Neural progenitor cell (in vitro differentiated cells): ENCODE measurements at places on chromosomes 12 and 14. TPM values are rescaled to one million over a fixed set of nuclear protein-coding genes. Genes with fewer than 3 reads are reported as not detected.

Gene FSCB
- total RNA-seq = not detected in 2 replicates

DNA sequence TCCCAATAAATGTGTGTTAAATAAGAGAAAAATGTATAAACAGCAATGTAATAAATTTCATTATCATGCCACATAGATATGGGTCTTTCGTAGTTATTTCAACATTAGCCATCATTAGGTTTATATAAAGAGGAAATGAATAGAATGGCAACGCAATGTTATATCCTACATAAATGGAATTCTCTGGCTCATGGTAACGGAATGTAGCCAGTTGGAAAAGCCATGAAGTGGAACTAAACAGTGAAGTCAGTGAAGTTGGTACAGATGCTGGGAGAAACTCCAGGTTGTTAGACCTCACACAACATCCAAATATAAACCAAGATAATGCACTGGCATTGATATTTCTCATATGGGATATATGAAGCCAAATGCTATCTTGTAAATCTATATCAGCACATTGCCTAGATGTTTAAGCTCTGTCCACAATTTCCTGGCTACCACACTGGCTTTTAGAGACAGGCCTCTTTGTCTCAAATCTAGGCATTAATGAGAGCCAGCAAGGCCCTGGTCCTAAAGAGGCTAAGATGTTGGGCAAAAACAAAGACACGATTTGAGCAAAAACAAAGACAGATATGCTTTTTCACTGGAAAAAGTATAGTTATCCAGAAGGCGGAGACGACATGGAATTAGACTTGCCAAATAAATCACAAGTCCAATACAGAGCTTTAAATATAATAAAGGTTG, 861.0 kb downstream of the RPS29 start:
- no peak overlapping the region for H3K27ac ChIP-seq
- no peaks in the 10 kb centered on the region for H3K27me3 ChIP-seq
- peak; percentile 11 for DNase-seq
- H3K4me3 ChIP-seq = no peak overlapping the region
- H3K4me1 ChIP-seq = peaks cover 18% of the 10 kb centered on the region

Gene ABCD2
- total RNA-seq = 0.04 TPM in 1 of 2 replicates, not detected in the other

DNA sequence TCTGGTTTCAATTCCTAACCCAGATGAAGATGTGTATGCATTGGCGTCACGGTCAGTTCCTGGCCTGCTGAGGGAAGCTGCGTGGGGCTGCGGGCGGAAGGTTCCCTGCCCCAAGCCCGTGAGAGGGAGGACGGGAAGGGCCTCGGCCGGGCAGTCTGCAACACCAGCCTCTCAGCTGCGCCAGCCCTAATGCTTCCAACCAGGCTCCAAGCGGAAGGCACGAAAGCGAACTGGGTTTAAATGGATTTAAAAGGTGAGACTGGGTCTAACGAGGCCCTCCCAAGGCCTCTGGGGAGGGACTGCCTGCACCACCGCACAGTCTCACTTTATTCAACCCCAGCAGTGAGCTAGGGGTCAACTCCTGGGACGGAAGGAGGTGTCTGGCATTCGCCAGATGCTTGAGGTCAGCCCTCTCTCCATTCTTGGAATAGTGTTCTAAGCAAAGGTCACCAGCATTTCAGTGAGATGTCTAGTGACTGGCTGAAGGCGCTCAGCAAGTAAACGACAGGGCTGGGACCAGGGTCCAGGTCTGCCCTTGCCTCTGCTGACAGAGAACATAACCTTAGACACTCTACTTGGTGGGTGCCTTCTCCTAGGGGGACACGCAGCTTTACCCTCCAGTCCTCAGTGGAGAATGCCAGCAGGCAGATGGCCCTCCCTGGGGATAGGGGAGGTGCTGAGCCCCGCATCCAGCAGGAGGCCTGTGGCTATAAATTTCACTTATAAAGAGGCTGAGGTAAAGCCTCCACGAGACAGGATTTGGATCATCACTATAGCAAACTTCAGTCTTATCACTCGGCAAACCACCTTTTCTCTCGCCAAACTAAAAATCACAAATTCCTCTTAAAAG, 92.2 kb downstream of the PIWIL1 start:
- H3K27ac ChIP-seq = no peak overlapping the region
- no peaks in the 10 kb centered on the region for H3K27me3 ChIP-seq
- peaks cover 6% of the 10 kb centered on the region for H3K4me1 ChIP-seq
- no peaks in the 10 kb centered on the region for H3K36me3 ChIP-seq

- H3K4me3 ChIP-seq = no peak overlapping the region
- no peaks in the 10 kb centered on the region for H3K36me3 ChIP-seq
- no peak overlapping the region for H3K27ac ChIP-seq
- H3K27me3 ChIP-seq = no peaks in the 10 kb centered on the region
- H3K4me1 ChIP-seq = no peaks in the 10 kb centered on the region
Measured at GRCh38 chr14:24908592-24909236, 141.2 kb downstream of the STXBP6 start.

DNA sequence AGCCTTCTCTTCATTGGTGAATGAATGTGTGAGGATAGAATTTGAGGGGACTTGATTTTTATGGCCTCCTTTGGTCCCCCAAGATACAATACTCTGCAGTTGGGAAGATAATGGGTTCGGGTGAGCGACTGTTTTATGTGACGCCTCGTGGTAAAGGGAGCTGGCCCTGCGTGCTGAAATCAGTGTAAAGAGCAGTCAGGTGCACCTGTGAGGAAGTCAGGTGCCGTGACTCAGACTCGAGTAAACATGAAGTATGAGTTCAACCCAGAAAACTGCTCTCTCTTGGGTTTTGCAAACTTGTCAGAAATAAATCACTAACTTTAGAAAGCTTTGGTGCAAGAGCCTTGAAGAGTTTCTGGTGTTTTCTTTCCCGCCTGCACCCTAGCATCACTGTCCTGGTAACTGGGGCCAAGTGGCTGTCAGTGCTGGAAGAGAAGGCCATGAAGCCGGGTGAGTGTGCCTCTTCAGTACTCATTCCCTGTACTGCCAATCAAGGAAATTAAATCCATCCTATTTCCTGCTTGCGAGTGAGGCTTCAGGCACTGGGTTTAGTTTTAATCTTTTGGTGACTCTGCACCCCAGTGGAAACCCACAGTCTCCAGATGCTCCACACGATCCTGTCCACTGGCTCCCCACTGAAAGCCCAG, 59.2 kb downstream of the AACS start:
- no peak overlapping the region for H3K27ac ChIP-seq
- H3K4me3 ChIP-seq = no peak overlapping the region
- H3K27me3 ChIP-seq = no peaks in the 10 kb centered on the region
- DNase-seq = no peak
- H3K36me3 ChIP-seq = no peaks in the 10 kb centered on the region
